ENCODE measurements at places on chromosomes 4 and X.

DNA sequence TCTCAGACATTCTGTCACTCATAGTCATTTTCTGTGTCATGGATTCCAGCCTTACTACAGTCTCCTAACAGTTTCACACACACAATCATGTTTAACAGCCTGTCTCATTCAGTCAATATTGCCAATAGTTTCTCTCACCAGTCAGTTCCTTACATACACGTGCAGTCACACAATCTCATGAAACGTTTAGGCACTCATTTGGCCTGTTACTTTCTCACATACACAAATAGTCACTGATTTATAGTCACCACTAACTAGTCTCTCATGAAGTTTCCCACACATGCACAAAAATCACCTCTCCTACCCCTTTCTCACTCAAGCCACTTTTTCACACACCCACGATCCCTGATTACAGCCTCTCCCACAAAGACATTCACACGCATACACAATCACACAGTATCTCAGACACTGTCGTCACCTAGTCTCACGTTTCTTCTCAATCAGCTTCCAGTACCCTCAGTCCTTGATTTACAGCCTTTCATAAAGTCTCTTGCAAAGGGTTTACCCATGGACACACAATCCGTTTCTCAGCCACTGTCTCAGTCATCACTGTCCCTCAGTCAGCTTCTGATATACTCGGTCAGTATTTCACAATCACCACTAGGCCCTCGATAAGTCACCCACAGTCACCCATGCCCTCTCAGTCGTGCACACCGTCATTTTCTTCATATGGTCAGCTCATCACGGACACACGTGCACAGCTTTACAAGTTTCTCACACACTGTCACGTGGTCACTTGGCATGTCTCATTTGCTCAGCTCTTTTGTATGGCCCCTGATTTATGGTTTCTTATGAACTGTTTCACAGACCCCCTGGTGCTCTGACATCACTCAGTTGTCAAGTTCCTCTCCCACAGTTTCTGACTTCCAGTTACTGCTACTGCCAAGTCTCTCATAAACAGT, 4.2 kb upstream of the CFP start:
- no peak for DNase-seq

- DNase-seq: no peak
Measured at GRCh38 chrX:31233941-31234496, 162.2 kb upstream of the FTHL17 start.

DNA sequence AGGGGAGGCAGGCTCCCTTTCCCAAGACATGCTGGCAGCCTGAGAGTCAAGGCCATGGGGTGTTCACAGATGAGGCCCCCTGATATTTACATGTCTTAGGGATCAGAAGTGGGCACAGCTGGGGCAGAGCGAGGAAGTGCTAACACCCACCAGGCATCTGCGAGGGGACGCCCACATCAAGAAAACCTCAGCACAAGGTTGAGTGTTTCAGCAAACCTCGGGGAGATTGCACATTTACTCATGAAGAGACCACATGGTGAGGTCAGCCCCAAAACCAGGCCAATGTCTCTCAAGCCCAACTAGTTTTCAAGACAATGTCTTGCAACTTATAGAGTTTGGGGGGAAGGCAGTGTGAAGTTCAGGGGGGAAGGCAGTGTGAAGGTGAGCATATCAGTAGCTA, 55.2 kb downstream of the CLNK start:
- DNase-seq: no peak

DNA sequence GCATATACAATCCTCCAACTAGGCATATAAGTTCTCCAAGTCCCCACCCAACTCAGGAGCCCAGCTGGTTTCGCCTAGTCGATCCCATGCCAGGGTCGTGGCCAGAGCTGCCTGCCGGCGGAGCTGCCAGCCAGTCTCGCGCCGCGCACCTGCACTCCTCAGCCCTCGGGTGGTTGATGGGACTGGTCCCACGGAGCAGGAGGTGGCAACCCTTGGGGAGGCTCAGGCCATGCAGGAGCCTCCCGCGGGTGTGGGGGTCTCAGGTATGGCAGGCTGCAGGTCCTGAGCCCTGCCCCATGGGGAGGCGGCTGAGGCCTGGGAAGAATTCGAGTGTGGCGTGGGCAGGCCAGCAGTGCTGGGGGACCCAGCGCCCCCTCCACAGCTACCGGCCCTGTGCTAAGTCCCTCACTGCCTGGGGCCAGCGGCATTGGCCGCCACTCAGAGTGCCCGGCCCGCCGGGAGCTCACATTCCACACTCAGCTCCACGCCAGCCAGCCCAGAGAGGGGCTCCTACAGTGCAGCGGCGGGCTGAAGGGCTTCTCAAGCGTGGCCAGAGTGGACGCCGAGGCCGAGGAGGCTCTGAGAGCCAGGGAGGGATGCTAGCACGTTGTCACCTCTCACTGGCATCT, 1086.4 kb upstream of the PCDH10 start:
- DNase-seq: no peak

- peak; percentile 25 for DNase-seq
Measured at GRCh38 chrX:63128509-63128908, 222.6 kb downstream of the SPIN4 start.

DNA sequence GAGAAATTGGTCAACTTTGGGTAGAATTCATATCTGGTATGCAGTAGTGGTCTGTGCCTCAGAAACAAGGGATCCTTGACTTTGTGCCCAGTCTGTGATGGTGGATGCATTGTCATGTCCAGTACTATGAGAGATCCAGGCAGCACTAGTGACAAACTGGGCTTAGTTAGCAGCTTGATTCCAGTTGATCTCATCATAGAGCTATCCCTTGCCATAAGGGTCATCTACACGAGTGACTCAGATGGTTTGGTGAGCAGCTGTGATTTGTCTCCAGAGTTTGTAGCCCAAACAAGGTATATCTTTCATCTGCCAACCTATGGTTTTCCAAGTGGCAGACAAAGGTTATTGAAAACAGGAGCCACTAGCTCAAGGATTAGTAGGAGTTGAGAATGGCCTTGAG, 298.8 kb downstream of the GBA3 start:
- DNase-seq: no peak

- DNase-seq: no peak
Measured at GRCh38 chrX:148540114-148540513, 39.7 kb downstream of the AFF2 start.

GRCh38 chrX:115413246-115413878, 123.8 kb downstream of the LUZP4 start:
- DNase-seq: no peak

- no peak for DNase-seq
Measured at GRCh38 chrX:40171513-40172400, 74.0 kb upstream of the BCOR start.

GRCh38 chr4:41701983-41702382, 46.5 kb downstream of the PHOX2B start:
- DNase-seq: peak; percentile 85
